WTC11 (cell line): ENCODE measurements at places on chromosomes 3 and 15. TPM values are rescaled to one million over a fixed set of nuclear protein-coding genes. Genes with fewer than 3 reads are reported as not detected.

GRCh38 chr3:143031327-143031726 lies 30.0 kb downstream of the U2SURP start:
- DNase-seq: no peak

DNA sequence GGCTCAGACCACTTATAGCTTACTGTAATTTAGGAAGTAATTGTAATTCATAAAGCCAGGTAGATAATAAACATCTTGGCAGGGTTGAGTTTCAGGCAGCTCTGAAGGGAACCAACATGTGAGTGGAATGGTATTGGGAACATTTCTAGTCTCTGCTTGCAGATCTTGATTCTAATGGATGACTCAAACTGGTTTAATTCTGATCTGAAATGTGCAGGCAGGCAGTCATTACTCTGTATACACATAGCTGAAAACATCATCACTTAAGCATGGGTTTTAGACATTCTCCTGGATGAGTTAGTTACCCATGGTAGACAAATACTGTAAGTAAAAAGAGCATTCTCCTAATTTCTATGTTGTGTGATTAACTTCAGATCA lies 317.0 kb upstream of the TPRG1 start:
- no peak for DNase-seq

IGSF11 gene
- total RNA-seq: 1.6 to 2.0 TPM (median 1.7 TPM) in 3 replicates

PROS1 gene
- 0.99 to 1.7 TPM (median 1.7 TPM) in 3 replicates for total RNA-seq

LRTM1 gene
- total RNA-seq: not detected in 3 replicates

GRCh38 chr15:38699633-38700230 lies 135.1 kb upstream of the RASGRP1 start:
- DNase-seq: peak; percentile 67

DNA sequence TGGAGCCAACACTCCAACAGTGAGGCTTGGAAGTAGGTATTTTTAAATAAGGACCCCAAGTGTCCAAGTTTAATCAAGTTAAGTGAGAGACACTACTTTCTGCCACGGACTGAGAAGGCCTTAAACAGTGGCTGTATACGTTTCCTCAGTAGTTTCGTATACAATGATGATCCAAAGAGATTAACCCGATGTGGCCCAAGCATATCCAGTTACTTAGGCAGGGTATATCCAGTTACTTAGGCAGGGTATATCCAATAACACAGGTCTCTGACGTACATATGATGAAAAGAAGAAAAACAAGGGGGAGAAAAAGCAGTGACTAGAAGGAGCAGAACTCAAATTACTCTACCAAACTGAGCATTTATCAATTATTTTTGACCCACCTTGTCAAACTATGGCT lies 591.4 kb downstream of the FOXP1 start:
- DNase-seq: no peak

DNA sequence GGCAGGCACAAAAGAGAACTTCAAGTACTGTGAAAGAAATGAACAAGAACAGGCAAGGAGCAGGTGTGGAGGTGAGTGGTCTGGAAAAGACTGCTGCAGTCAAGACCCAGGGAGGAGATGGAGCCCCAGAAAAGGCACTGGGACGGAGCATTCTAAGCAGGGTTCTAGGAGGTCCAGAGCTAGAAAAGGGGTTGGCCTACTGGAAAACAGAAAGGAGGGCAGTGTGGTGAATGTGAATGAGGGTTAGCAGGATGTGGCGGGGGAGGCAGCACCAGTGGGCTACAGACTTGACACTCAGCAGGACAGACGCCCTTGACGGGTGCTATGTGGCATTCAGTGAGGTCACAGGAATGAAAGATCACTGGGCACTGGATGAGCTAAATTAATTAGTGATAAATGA lies 75.7 kb downstream of the SENP2 start:
- no peak for DNase-seq

GRCh38 chr3:184676927-184677326 lies 34.9 kb downstream of the MAGEF1 start:
- DNase-seq: no peak

DNA sequence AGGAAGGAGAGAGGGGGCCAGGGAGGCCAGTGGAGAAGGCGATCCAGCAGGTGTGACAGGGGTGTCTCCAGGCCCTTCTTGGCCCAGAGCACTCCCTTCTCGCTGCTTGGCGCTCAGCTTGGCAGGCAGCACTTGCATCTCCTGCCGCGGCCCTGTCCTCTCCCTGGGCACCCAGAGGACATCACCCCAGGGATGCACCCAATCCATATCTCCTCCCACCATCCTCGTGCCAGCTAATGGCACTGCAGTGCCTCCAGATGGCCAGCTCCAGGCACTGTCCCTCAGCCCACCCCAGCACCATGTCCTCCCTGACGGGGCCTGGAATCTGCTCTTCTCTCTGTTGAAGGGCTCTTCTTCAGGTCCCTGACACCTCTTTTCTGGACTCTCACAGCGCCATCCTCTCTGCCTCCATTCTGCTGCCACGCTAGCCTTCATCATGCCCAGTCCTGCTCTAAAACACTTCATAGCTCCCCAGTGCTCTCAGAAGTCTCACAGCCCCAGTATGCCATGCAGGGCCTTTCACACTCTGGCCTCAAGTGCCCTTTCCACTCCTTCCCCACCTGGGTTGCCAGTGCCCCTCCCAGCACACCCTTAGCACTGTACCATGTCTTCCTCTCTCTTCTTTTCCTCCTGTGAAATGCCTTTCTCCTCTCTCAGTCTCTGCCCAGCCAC lies 106.8 kb upstream of the SLC6A11 start:
- no peak for DNase-seq

DNA sequence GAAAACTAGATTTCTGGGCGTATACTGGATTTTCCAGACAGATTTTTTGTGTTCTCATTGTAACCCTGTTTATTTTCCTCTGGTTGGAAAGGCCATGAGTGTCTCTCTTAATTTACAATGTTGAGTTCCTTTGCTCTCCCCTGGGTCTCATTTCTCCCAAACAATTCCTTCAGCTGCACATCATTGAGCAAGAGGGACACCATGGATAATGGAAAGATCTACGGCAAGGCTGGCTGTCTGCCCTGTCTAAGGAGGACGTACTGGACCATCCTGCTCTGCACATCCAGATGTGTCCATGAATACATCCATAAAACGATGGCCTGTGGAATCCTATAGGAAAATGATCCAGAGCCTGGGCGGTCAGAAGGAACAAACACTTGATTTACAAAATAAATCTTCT lies 258.1 kb upstream of the MCTP2 start:
- no peak for DNase-seq

UPK1B gene
- total RNA-seq: 0.18 to 0.42 TPM (median 0.41 TPM) in 3 replicates

BTBD1 gene
- 34.2 to 39.6 TPM (median 35.6 TPM) in 3 replicates for total RNA-seq

DNA sequence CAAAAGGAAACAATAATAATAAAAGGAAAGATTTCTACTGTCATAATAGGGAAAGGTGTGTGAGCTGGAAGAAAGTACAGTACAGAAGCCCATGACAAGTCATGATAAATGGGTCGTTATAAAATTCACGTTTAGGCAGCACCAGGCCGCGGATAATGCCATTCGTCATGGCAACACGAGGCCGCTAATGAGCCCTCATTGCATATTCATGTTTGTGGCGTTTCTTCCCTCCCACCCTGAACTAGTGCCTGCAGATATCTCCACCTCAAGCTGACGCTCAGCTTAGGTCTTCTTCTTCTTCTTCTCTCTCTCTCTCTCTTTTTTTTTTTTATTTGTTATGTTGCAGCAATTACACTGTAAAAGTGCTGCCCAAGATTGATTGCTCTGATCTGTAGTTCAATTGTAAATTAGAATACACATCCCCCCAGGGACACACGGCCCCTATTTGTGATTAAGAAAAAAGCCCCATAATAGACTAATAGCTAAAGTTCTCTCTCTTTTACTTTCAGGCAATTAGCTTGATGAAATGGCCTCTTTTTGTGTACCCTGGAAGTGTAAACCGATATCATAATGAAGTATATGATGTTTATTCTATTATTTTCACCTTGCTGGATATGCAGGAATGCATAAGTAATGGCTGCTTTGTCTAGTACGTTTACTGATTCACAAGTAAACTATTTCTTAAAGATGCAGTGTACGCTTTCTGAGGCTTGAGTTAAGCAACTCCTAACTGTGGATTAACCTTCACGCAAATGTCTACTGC lies 61.9 kb upstream of the NR2F2 start:
- DNase-seq: no peak

DLG1 gene
- total RNA-seq: 72.0 to 81.1 TPM (median 72.7 TPM) in 3 replicates

COL6A5 gene
- total RNA-seq: 0.02 to 0.05 TPM in 2 of 3 replicates, not detected in the other

DNA sequence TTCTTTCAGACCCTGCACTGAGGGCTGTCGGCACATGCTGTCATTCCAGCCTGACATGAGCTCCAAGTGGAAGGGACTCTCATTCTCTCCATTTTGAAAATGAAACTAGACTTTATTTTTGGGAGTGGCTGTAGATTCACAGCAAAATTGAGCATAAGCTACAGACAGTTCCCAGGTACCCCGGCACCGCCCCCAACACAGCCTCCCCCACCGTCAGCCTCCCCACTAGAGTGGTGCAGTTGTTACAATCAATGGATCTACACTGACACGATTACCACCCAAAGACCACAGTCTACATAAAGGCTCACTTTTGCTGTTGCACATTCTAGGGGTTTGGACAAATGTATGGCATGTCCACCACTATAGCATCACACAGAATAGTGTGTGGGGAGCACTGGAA lies 29.5 kb upstream of the FGD5 start:
- DNase-seq: no peak

DNA sequence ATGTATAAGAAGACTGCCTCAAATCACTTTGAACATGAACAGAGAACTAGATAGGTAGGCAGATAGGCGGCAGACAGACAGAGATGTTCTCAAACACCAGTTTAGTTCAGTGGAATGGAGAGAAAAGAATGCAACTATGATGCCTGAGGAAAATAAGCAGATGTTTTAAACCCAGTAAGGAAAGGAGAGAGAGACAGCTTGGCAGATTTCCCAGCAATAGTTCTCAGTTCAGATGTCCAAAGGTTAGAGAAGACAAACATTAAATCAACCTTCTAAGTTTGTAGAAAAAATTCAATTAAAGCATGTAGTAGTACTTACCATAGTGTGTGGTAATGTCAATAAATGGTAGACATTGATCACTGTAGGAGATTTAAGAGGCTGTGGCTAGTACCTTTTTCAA lies 209.6 kb upstream of the PFN2 start:
- no peak for DNase-seq

DNA sequence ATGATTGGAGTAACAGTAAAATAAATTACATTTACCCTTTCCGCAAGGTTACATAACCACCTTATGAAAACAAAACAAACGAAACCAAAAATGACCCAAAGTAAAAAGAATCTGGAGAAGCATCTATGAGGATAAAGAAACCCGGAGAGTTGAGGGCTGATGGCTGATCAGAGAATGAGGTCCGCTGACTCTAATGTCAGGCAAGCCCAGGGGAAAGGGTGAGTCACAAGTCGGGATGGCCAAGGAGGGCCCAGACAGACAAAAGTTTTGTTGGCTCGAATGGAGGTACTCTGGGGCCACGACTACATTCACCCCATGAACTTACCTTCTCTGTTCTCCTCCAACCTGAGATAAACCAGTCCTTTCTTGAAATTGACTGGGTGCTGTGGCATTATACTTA lies 95.7 kb downstream of the RORA start:
- DNase-seq: no peak

DNA sequence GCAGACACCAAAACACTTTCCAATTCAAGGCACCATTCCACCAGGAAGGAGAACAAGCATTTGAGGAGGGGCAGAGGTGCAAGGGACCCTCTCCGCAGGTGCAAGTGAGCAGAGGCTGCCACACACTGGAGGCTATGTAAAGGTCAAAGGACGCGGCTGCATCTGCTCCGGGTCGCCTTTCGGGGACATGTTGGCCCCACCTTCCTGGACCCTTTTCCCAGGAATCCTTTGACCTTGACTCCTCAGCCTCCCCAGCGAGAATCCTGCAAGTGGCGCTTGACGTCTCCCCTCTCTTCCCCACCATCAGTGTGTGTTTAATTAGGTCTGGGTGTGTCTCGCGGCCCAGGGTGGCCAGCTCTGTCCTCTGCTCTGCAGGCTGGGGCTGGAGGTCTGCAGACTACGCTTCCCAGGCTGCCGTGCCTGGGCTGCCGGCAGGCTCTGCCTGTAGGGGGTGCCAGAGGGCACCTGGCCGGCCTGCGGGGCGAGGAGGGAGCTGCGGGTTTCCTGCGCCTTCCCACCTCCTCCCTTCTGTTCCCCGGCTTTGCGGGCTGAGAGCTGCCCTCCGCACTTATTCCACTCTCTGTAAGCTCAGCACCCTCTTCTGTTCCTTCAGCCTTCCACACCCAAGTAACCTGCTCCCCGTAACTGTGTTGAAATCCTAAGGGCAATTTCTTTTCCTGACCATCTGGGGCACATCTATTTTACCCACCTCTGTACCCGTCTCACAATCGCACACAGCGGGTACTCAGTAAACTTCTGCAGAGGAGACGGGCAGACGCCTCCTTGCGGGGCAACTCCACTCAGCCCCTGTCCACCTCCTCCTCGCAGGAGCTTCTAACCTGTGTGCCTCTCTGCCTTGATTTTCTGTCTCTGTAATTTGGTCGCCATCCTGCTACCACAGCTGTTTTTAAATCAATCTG lies 129.8 kb downstream of the NSMCE3 start:
- peak; percentile 89 for DNase-seq

GRCh38 chr15:86558252-86558651 lies 478.6 kb downstream of the AGBL1 start:
- DNase-seq: no peak

- no peak for DNase-seq
Observed at GRCh38 chr15:99445272-99445850, 120.4 kb upstream of the MEF2A start.

PTX3 gene
- 0.59 to 0.76 TPM (median 0.73 TPM) in 3 replicates for total RNA-seq

DNA sequence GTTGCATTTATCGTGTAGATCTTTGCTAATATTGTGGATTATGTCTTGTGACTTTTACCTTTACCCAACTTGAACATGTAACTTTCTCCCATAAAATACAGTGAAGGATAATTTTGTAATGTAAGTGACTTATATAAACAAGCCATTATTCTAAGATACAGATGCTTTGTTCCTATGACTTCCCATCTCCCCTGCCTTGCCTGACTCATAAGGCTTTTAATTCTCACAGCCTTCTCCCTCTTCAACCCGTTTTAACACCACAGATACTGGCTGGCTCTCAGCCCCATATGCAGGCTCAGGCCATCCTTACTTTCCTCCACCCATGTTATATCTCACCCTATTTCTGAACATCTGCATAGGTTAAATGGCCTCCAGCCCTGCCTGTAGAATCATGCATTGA lies 4.1 kb downstream of the CCNDBP1 start:
- no peak for DNase-seq

GRCh38 chr3:24052446-24052845 lies 107.4 kb downstream of the NR1D2 start:
- DNase-seq: no peak

GRCh38 chr15:47513471-47513870 lies 203.8 kb upstream of the SEMA6D start:
- DNase-seq: no peak
